ENCODE measurements at places on chromosomes 16 and 17. TPM values are rescaled to one million over a fixed set of nuclear protein-coding genes. Genes with fewer than 3 reads are reported as not detected.

The SPATA33 gene
- 19.1 TPM for total RNA-seq

The GPRC5B gene
- total RNA-seq: 11.7 TPM

- no peak overlapping the region for H3K27ac ChIP-seq
- no peak overlapping the region for H3K4me3 ChIP-seq
- no peaks in the 10 kb centered on the region for H3K4me1 ChIP-seq
- no peaks in the 10 kb centered on the region for H3K36me3 ChIP-seq
- no peaks in the 10 kb centered on the region for H3K27me3 ChIP-seq
Observed at GRCh38 chr16:73670836-73671820, 623.2 kb upstream of the ZFHX3 start.

GRCh38 chr16:85563515-85564276 lies 49.4 kb upstream of the GSE1 start:
- no peaks in the 10 kb centered on the region for H3K36me3 ChIP-seq
- no peak overlapping the region for H3K4me3 ChIP-seq
- peaks cover 59% of the 10 kb centered on the region for H3K4me1 ChIP-seq
- peak overlapping the region; percentile 84 for H3K27ac ChIP-seq
- DNase-seq: peak; percentile 88

DNA sequence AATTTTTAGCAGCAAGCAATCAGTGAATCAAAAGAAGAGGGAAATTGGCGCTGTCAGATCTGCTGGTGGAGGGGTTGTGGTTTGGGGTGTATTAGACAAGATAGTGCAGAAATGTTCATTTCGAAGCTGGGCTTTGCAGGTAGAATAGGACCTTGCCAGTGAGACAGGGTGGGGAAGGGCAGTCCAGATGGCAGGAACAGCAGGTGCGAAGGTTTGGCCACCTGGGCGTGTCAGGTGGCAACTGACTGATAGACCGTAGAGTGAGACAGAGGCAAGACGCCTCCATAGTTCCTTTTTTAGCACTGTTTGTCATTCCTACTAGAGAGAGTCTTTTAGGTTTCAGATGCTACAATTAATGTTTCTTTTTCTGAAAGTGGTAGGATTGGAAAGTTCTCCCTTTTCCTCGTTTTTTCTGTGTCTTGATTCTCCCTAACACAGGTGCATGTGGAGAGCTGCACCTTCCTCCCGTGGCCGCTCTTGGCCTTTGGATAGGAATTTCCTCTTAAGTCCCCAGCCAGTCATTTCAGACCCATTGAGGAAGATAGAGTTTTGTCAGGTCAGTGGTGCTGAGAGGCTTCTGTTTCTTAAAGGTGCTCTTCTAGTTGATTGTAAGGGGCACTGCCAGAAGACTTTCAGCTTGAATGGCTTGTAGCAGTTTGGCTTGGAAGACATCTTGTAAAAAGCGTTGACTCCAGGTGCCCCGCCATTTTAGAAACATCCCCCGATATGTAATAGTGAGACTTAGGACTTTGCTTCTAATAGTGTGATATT lies 315.6 kb downstream of the SNX29 start:
- H3K36me3 ChIP-seq: no peaks in the 10 kb centered on the region
- no peak for DNase-seq
- H3K4me3 ChIP-seq: no peak overlapping the region
- no peak overlapping the region for H3K27ac ChIP-seq

DNA sequence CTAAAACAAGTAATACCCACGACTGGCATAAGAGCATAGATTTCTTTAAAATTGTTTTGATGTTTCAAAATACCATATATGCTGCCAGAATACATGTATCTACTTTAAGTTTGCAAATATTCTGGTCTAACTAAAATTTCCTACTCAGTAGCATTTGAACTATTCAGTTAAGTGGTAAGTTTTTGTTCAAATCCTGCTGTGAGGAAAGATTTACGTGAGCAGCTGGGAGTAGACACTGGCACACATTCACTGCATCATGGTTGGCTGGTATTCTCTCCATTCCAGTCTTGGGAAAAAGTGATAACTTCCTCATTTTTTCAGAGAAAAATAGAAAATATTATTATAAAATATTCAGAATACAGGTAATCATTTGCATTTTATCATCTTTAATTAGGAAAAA lies 133.6 kb downstream of the SKAP1 start:
- no peaks in the 10 kb centered on the region for H3K4me1 ChIP-seq
- no peak for DNase-seq
- H3K36me3 ChIP-seq: no peaks in the 10 kb centered on the region
- no peak overlapping the region for H3K27ac ChIP-seq
- H3K4me3 ChIP-seq: no peak overlapping the region
- no peaks in the 10 kb centered on the region for H3K27me3 ChIP-seq

- H3K27ac ChIP-seq: no peak overlapping the region
- no peak for DNase-seq
- H3K4me1 ChIP-seq: no peaks in the 10 kb centered on the region
- no peaks in the 10 kb centered on the region for H3K36me3 ChIP-seq
Observed at GRCh38 chr17:39349246-39349645, 52.2 kb downstream of the FBXL20 start.

DNA sequence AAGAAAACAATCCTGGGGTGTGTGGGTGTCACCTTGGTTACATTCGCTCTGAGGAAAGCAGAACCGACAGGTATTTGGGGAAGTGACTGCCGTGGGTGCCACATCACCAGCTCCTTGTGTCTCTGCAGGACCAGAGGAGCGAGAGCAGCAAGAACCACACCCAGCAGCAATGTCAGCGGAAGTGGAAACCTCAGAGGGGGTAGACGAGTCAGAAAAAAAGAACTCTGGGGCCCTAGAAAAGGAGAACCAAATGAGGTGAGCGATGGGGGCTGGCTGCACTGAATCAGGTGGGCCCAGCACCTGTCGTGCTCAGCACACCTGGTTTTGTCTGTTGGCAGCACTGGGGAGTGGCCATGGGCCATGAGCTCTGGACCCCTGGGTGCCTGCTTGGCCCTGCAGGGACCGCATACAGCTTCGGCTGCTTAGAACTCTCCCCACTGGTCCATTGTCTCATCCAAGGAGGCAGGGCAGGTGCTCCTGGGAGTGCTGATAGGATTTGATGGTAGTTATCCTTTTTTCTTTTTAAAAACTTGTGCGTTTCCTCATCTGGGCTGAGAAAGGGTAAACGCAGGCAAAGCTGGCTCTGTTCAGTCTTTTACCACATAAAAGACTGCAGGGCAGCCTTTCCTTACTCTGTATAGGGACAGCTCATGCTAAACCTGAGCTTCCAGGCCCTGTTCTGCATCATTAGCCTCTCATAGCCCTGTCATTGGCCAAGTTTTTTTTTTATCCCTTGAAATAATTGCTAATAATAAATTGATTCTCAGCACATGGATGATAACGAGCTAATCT lies 29.4 kb downstream of the HMOX2 start:
- no peak for DNase-seq
- H3K4me1 ChIP-seq: peaks cover 5% of the 10 kb centered on the region
- H3K36me3 ChIP-seq: peaks cover 16% of the 10 kb centered on the region
- H3K4me3 ChIP-seq: no peak overlapping the region
- no peak overlapping the region for H3K27ac ChIP-seq
- H3K27me3 ChIP-seq: no peaks in the 10 kb centered on the region

All from lung (tissue), 17 donors.